Hematopoietic multipotent progenitor cell (in vitro differentiated cells): ENCODE measurements at places on chromosomes 12 and 14. TPM values are rescaled to one million over a fixed set of nuclear protein-coding genes. Genes with fewer than 3 reads are reported as not detected.

DNA sequence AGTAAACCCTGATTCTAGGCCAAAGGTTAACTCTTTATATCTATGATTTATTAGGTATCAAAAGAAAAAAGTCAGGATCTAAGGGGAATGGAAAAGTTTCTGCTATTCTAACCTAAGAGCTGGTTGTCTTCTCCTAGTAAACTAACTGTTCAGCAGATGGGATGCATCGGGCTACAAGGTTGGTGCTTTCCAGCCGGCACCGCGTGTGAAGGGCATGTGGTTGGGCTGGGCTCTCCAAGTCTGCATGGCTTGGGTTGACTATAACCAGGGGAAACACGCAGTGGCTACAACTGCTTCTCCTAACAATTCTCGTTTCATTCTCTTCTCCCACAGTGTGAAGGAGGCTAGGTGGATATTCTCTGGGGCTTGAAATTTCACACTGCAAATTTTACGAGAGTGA, 354.5 kb downstream of the APAF1 start:
- DNase-seq: no peak

DNA sequence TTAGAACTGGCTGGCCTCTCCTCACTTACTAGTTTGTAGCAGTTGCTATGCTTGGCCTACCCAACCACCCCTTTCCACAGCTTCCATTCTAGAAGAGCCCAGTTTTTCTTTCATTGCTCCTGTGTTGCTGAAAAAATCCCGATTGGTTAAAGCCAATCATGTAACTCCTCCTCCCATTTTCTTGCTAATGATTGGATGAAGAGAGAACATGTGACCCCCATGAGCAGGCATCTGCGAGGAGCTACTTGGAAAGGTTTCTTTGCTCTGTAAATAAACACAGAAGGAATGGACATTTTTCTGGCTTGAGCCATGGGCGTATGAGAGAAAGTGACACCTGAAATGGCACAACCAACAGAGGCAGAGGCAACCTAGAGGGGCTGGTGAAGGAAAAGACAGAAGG, 773.8 kb upstream of the TBX3 start:
- DNase-seq: no peak

GRCh38 chr12:5248230-5248629, 183.7 kb upstream of the NTF3 start:
- no peak for DNase-seq

GRCh38 chr12:51793201-51793600, 55.3 kb downstream of the FIGNL2 start:
- DNase-seq: no peak

DNA sequence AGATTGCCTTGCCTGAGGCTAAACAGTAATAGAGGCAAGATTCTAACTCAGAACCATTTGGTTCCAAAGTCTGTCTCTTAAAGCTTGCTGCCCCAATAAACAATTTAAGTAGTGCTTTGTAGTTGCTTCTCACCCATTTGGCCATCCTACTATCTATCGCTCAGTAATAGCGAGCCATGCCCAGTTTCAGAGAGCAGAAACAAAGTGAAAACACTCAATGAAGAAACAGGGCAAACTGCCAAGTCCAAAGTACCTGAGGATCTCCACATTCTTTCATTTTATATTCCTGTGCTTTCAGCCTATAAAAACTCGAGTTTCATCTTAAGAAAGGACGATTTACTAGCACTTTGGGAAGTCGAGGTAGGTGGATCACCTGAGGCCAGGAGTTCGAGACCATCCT, 103.3 kb upstream of the BBS10 start:
- no peak for DNase-seq

DNA sequence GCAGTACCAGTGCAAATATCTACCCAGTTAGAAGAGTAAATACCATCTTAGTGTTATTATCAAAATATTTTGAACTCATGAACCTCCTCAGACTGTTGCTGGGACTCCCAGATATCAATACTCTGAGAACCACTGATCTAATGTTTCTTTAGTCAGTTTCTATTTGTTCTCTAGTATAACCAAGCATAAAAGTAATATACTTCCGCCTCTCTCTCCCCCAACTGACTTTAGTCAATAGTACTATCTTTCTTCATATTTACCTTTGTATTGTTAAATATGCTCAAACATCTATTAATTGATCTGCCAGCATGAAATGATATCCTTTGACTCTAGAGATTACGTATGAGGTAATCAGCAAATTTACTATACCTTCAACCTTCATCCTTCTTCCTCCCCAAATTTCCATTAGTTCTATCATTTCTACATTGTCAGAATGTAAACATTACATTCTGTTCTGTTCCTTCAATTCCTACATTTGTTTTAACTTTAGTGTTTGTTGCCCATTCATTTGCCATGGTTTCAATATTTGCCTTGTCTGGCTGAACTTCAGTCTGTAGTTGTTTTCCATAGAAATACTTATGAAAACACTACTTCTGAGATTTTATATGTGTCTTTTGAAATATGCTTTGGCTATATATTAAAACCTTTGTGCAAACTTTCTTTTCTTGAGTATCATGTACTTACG, 192.5 kb upstream of the PDE3A start:
- DNase-seq: no peak

GRCh38 chr14:52315355-52315718, 1.2 kb downstream of the PTGER2 start:
- no peak for DNase-seq

DNA sequence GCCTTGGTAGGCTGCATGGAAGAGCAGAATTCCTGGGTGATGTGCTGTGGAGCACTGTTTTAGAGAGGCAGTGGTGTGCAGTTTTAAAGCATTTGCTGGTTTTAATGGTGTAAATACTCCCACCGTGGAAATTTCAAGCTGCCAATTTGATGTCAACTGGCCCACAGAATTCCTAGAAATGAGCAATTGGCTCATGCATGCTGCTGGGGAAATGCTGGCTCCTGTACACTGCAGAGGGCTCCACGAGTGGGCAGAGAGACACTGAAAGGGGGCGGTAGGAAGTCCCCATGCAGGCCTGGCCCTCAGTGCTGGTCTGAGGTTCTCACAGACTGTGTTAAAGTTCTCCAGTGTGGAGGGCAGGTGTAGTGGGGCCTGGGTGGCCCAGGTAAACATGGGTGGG, 99.4 kb upstream of the NTF3 start:
- DNase-seq: no peak

PIWIL1 gene
- total RNA-seq: not detected

SOS2 gene
- total RNA-seq: 9.7 TPM
